ENCODE measurements at places on chromosomes 7 and 10. TPM values are rescaled to one million over a fixed set of nuclear protein-coding genes. Genes with fewer than 3 reads are reported as not detected.

TACC2 gene
- total RNA-seq: 9.2 TPM

CBLL1 gene
- 32.0 TPM for total RNA-seq

LAMB1 gene
- 332 TPM for total RNA-seq

- DNase-seq: no peak
Measured at GRCh38 chr10:103811463-103811862, 43.9 kb downstream of the SH3PXD2A start.

GRCh38 chr10:91591797-91592174, 41.1 kb downstream of the PPP1R3C start:
- DNase-seq: peak; percentile 64

DNA sequence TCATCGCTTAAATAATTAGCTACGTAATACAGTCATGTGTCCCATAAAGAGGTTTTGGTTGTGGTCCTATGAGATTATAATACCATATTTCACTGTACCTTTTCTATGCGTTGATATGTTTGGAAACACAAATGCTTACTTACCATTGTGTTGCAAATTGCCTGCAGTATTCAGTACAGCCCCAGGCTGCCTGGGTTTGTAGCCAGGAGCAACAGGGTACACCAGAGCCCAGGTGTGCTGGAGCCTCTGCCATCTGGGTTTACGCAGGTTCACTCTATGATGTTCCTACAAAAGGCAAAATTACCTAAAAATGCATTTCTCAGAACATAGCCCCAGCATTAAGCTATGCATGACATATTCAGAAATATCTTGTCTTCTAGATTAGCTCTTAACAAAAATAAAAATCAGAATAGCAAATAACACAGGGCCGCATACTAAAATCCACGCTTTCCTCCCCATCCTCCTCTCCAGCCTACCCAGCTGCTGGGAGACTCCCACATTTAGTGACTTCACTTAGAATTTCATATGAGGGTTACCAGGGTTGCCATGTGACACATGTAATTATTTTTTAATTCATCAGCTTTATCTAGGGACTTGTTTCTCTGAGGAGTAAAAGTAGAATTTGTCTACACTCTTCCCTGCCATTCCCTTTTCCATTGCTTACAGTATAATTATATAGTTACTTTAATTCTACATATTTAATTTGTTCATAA, 559.0 kb upstream of the ADARB2 start:
- no peak for DNase-seq

DNA sequence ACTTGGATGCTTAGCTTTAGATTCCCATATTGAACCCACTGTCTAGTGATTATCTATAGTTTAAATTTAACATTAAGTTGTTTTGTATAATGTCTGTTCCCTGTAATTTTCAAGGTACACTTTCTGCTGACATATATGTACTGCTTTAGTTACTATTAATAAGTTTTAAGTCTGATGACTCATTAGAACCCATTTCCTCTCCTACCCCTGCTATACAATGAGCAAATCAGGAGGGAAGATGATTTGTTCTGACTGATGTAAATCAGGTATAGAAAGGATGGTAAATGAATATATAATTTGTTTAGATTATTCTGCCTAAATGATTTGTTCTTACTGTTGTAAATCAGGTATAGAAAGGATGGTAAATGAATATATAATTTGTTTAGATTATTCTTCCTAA, 691.8 kb downstream of the NXPH1 start:
- no peak for DNase-seq

Measured in fibroblast of the aortic adventitia (primary cell).